Kidney capillary endothelial cell (primary cell): ENCODE measurements at places on chromosomes 4 and X.

GRCh38 chr4:8345053-8345945, 75.7 kb downstream of the HTRA3 start:
- no peak for DNase-seq

DNA sequence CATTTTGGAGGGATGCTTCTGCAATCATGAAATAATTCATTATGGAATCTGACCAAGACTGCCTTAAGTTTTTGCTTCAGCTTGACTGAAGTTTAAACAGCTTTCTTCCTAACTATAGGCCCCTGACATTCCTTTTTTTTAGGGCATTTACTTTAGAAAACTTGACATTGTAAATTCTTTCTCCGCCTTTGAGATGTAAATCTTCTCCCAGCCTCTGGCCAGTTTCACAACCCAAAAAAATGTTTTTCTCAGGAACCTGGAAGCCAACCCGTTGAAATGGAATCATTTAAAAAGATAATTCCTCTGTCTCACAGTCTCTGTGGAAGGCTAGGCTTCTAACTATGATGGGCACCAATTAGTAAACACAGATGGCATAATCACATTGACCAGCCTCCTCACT, 710.4 kb upstream of the PABPC4L start:
- DNase-seq = no peak

GRCh38 chrX:118553042-118553710, 57.6 kb downstream of the DOCK11 start:
- no peak for DNase-seq

GRCh38 chr4:106421441-106422296, 53.1 kb upstream of the GIMD1 start:
- no peak for DNase-seq

DNA sequence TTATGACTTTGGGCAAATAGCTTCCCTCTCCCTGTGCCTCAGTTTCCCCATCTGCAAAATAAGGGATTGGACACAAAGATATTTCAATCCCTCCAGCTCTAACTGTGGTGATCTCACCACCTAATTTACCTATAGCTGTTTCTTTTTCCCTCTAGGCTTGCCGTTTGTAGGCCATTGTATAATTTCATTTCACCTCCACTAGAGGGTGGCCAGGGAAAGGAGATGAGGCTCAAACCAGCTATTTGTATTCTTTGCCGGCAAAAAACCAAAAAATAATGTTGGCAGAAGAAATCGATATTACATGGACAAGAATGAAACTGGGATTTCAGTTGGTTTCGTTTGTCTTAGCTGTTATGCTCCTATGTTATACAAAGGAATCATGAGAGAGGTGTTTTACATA, 36.1 kb upstream of the DOCK11 start:
- no peak for DNase-seq

- no peak for DNase-seq
Measured at GRCh38 chr4:40178672-40179071, 18.2 kb upstream of the RHOH start.

- DNase-seq = no peak
Measured at GRCh38 chrX:101078716-101079598, at the start of gene TMEM35A. Gene TMEM35A (plus strand): TSS chrX:101078879. CDS start chrX:101079003, 124 bp downstream.

DNA sequence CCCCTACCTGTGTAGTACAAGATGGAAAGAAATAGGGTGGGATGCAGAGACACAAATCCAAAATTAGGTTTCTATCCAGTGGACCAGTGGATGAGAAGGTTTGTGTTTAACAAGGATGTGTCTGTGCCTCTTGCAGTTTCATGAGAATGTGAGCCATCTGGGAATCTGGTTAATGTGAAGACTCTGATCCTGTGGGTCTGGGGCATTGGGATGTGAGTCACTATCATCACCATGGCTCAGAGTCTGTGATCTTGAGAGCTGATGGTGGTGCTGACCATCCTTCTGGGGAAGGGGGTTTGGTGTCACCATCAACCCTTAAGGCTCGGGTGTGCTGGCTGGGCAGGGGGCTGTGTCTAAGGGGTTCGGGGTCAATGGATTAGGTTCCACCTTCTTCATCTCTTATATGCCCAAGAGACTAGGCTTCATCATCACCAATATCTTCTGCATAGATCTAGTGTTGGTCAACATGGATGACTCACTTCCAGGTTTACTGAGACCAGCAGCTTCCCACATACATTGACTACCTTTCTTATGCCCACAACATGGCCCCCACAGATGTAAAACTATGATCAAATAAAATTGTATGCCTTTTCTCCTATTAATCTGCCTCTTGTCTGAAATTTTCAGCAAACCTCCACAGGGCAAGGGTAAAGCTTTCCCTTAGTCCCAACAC, 65.7 kb upstream of the MID1 start:
- DNase-seq = no peak

- no peak for DNase-seq
Measured at GRCh38 chr4:7854697-7855370, 84.8 kb downstream of the AFAP1 start.

DNA sequence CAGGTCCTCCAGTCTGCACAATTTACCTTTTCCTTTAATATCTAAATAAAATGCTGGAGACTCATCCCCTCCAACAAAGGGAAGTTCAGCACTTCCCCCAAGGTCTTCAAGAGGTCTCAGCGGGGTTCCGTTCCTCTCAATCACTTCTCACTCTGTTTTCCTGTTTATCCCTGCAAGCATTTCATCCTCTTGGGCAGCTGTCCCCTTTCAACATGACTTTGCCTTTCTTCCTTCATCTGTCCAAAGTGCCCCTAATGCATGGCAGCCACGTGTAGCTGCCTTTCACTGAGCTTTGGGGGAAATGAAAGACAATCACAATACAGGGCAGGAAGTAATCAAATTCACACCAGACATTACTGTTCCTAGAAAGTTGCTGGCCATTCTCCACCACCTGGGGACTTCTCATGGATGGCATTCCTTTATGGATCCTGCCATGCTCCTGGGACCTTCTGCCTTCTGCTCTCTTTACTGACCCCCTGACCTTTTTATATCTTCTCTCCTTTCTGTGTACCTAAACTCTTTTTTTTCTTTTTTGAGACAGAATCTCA, 79.7 kb upstream of the USP9X start:
- DNase-seq = no peak

- no peak for DNase-seq
Measured at GRCh38 chrX:24423960-24424359, 41.1 kb upstream of the PDK3 start.

- peak; percentile 33 for DNase-seq
Measured at GRCh38 chr4:85370400-85371032, 104.4 kb upstream of the ARHGAP24 start.

DNA sequence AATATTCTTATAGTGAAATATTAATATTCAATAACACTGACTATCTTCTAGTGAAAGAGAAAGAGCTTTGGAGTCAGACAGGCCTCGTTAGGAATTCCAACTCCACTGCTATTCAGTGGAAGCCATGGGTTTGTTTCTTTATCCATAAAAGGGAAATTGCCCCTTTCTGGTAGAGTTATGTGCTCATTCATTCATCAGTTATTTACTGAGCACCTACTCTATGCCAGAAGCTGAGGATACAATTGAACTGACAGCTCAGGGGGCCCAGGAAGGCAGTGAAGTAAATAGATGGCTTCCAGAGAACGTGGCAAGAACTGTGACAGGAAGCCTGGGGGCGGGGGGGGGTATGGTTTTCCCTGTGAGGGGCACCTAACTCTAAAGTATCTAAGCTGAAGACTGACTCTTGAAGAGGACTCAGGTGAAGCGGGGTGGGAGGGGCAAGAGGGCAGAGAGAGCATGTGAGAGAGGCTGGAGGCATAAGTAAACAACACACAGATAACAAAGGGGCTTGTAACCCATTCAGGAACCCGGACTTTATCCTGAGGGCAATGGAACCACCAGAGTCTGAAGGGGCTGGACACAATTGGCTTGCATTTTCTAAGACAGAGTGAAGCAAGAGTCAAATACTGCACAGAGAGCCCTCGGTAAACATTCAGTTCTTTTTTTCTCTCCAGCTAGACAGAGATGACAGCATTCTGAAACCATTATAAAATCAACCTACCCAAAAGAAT, 20.3 kb downstream of the ANXA5 start:
- DNase-seq = no peak

GRCh38 chr4:91936311-91936710, 367.5 kb upstream of the GRID2 start:
- DNase-seq = no peak

GRCh38 chrX:120144178-120144844, 14.1 kb upstream of the RHOXF2 start:
- no peak for DNase-seq

DNA sequence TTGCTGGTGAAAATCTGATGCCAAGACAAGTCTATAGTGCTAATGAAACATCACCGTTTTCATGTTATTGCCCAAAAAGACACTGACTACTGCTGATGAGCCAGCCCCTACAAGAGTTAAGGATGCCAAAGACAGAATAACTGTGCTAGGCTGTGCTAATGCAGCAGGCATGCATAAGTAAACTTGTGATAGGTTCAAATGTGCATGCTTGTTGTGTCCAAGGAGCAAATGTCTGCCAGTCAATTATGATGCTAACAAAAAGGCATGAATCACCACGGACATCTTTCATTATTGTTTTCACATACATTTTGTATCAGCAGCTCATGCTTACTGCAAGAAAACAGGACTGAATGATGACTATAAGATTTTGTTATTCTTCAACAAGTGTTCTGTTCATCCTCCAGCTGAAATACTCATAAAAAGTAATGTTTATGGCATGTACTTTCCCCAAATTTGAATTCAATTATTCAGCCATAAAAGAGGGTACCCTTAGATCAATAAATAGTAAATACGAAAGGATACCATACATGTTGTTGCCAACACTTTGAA, 306.9 kb upstream of the ARSJ start:
- DNase-seq = no peak

- no peak for DNase-seq
Measured at GRCh38 chr4:47839259-47839658, 1.4 kb upstream of the CORIN start.

GRCh38 chr4:175678451-175678850, 133.6 kb downstream of the GPM6A start:
- no peak for DNase-seq

- no peak for DNase-seq
Measured at GRCh38 chrX:50495616-50496015, 25.0 kb upstream of the DGKK start.

DNA sequence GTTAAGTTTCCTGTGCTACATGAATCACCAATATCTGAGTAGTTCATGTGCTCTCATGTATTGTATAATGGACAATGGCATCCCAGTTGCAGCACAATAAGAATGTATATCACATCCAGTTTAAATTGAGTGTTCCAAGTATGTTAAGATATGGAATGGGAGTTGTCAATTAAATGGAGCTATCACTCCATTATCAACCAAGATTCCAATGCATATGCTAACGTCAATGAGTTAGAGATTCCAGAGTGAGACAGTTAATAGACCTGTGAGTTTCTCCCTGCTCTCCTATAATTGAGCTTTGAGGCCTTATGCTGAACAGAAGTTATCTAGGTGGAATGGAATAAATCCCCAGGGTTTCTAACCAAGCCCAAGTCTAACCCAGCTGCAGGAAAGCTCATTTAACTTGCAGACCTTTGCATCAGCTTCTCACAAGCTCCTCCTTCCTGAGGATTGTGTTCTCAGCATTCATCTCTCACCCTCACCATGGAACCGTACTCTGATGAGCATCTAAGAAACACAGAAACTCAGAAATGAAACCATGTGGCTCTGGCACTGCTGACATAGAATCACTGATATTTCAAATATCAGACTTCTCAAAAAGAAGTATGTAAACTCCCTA, 84.8 kb downstream of the TIGD2 start:
- DNase-seq = peak; percentile 14

DNA sequence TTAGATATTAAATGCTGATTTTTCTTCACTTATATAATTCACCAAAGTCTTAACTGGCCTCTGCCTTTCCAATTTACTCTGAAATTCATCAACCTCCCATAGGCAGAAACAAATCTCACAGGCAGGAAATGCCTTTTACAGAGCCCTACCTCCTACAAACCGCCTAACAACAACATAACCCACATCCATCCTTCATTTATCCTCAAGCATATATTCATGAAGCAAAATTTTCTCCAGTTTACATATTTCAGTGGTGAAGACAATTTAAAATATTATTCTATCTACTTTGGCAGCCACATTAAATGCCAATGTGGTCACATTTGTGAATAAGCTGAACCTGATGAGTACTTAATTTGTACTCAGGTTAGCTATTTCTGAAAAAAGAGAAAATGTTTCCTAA, 30.3 kb downstream of the SEPSECS start:
- no peak for DNase-seq

DNA sequence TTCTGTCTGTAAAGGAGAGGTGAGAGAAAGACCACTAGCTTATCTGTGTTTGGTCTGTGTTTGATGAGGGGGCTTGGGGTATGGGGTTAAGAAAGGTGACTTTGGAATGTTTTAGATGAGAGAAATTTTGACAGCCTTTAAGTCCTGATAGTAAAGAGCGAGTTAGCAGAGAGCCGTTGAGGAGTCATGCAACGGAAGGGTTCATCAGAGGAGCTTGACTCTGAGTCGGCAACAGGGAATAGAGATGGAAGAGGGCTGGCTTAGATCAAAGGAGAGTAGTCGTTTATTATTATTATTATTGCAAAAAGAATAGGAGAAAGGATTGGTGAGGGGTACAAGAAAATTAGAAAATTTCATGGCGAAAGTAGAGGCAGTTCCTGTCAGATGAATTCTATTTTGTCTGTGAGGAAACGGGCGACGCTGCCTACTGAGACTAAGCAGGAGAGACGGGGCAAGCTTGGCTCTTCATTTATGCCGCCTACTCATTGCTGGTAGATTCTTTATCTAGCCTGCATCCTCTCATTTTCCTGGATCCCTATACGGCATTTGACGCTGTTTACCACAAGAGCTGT, 473 bp upstream of the VAMP7 start:
- peak; percentile 10 for DNase-seq

GRCh38 chr4:13461191-13461905, 22.8 kb downstream of the RAB28 start:
- DNase-seq = no peak

- no peak for DNase-seq
Measured at GRCh38 chrX:103396186-103396585, 19.8 kb downstream of the BEX3 start.

GRCh38 chrX:123814343-123814742, 45.5 kb upstream of the XIAP start:
- DNase-seq = no peak

GRCh38 chrX:71178908-71179307, 34.3 kb downstream of the NLGN3 start:
- DNase-seq = peak; percentile 62

- peak; percentile 14 for DNase-seq
Measured at GRCh38 chr4:110049951-110050925, 137.6 kb downstream of the EGF start.

- no peak for DNase-seq
Measured at GRCh38 chrX:48826135-48826875, at the start of gene ERAS. Gene ERAS (plus strand): TSS chrX:48826513. CDS start chrX:48829124, 2,611 bp downstream.

- no peak for DNase-seq
Measured at GRCh38 chrX:41475191-41475590, 28.0 kb downstream of the NYX start.

- DNase-seq = no peak
Measured at GRCh38 chrX:50615570-50616158, 145.0 kb upstream of the DGKK start.

DNA sequence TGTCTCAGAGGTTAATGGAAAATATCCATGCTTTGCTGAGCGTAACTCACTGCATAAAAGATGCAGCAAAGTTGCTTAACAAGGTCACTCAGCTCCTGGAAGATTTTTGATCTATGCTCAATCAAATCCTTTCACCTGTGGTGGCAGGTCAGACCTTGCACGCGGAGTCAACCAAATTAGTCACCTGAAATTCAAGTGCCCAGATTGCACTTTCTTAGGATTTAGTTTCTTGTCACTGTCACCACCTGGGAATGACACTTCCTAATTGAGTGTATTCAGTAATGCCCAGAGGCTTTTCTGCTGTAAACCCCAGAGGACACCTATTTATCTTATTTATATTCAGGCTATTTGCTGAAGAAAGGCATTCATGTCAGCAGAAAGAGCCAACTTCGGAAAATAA, 215.8 kb upstream of the SMIM31 start:
- DNase-seq = no peak
